ENCODE measurements at places on chromosomes 7 and 10.

- DNase-seq = no peak
Observed at GRCh38 chr10:31972519-31973041, 43.9 kb upstream of the ARHGAP12 start.

DNA sequence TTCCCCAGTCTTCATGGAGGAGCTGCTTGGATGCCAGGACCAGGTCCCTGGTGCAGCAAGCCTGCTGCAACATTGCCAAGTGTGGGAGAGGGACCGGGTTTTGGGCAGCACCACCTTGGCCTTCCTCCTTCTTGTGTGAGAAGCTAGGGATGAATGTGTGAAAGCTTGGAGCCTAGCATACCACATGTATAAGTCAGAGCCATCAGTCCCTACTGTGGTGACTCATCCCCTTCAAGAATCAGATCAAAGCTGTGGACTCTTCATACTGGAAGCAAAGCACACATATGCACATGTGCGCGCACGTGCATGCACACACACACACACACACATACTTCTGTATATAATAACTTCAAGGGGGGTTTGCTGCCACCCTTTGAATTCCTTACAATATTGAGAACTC, 527.8 kb downstream of the LRMDA start:
- no peak for DNase-seq

- DNase-seq = no peak
Observed at GRCh38 chr7:117251687-117252086, 71.2 kb downstream of the WNT2 start.

DNA sequence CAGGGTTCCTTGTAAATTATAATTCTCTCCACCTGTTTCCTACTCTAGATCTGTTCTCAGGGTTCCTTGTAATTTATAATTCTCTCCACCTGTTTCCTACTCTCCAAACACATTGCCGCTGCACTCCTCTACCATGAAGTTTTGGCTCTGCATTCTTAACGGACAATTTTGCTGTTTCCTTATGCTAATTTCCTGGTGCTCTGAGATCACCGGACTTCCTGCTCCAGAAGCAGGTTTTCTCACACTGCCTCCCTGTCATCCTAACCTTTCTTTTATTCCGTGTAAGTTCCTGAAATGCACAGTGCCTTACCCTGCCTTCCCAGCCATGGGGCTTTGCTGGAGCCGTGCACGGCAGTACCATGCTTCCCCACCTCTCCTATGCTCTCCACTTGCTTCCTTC, 256.8 kb downstream of the PLXNA4 start:
- no peak for DNase-seq

DNA sequence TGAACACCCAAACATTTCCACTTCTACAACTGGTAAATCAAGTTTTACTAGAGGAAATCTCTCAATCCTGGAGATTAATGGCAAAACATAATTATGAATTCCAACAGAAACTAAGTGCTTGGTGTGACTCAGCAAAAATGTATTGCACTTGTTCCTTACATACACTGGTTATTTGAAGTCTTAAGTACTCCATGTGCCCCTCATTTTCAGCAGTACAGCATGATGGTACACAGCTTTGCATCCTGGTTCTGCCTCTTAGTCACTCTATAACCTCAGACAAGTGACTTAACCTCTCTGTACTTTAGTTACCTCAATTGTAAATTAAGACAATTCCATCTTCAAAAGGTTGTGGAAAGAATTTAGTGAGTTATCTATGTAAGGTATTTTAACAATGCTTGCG, 12.9 kb downstream of the SLC16A12 start:
- DNase-seq = no peak

- DNase-seq = no peak
Observed at GRCh38 chr10:121595351-121595805, 2.9 kb downstream of the FGFR2 start.

GRCh38 chr7:27826357-27826756, 86.4 kb downstream of the TAX1BP1 start:
- no peak for DNase-seq

DNA sequence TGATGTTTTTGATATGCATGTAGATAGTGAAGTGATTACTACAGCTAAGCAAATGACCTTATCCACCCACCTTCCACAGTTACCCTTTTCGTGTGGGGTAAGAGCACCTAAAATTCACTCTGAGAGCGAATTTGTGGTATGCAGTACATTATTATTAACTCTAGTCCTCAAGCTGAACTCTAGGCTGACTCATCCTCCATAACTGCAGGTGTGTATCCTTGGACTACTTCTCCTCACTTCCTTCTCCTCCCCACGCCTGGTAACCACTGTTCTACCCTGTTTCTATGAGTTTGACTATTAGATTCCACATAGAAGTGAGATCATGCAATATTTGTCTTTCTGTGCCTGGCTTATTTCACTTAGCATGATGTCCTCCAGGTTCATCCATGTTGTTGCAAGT, 484.6 kb downstream of the GATA3 start:
- DNase-seq = no peak

DNA sequence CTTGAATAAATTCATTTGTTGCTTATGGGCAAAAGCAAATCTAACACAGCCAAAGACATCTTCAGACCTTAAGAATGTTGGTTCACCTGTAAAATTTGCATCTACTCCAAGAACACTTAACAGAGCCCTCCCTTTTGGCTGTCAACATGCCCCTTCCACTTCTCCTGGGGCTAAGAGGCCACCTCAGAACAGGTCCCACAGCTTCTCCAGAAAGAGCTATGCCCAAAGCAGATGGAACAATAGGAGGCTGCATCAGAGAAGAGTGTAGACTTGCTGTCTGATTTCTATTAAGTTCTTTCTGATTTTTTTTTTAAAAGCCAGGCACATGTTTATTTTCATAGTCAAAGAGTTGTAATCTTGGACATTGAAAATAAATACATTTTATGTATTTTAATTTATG, 26.1 kb upstream of the TRIL start:
- no peak for DNase-seq

DNA sequence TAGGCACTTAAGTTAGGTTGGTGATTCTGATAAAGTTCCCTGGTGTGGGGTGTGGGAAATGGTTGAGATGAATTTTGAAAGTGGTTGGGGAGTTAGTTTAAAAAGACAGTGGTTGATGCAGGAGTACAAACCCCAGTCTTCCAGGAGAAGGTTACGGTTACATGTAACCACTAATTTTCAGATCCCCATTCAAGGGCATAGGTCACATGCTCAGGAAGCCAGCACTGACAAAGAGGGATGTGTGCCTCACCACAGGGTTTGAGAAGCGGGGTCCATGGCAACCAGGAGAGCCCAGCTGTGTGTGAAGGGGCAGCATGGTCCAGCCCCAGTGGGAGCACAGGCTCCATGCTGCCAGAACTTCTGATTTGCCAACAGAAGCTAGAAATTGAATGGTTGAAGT, 144.2 kb downstream of the MDFIC start:
- no peak for DNase-seq

DNA sequence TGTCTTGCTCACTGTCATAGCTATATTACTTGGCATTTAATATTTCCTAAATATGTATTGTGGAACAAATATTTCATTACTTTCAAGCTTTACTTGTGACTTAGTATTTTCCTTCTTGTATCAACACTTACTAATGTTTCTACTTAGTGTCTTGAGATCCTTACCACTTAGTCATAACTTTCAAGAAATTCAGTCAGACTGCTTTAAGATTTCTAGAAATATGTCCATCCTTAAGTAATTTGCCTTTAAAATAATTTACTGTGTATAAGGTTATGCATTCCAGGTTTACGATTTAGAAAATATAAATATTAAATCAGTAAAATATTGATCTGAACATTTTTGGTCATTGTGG, 87.3 kb upstream of the CSTF2T start:
- no peak for DNase-seq

DNA sequence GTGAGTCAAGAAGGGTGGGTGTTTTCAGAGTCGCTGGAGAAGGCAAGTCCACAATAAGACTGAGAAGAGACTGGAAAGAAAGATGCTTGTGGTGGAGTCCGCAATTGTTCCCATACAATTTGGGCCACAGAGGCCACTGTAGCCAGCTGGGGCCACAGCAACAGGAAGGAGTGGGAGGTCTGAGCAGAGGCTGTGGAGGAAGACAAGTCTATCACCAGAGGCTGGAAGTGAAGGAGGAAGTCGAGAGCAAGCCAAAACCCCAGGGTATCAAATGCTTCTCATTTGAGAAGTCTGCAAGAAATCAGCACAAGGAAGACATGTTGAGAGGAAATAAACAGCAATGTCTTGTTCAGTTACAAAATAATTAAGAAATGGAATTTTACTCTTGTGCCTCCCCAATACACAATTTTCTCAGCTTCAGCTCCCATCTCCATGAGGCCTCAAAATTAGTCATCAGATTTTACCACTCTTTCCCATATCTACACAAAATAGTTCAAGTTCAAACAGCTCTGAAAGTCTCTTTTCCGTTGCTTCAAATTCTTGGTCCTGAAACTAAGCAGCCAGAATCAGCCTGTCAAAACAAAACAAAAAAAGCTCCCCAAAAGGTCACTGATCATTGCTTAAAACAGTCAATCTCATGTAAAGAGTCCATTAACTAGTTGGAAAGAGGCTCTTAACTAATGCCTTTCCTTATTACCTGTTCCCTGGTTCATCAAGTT, 31.6 kb downstream of the SLC16A12 start:
- DNase-seq = no peak

DNA sequence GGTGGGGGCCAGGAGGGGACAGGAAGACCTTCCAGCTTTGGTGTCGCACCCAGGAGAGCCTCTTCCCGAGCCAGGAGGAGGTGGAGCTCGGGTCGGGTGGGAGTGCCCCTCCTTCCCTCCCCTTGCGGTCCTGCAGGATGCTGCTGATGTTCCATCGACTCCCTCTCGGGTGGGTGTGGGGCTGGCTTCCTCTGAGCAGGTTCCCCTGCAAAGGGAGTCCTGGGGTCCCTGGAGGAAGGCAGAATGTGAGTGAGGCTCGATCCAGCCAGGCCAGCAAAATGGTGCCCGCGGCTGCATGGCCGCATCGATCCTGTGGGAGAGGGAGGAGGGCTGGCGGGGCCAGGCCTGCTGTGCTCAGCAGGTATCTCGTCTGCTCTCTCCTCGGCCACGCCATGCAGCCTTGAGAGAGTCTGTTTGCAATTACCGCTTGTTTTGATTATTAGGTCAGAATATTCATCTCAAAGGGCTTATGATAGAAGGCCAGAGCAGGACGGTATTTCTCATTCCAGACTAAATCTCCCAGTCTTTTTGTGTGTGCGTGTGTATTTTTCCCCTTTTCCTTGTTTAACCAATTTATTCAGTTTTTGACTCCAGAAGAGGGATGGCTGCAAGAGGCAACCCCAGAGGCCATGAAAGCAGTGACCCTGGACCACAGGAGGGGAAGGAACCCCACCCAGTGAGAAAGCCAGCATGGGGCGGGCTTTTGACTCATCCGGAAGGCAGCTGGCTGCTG, 137.3 kb upstream of the ZMIZ1 start:
- DNase-seq = peak; percentile 85

DNA sequence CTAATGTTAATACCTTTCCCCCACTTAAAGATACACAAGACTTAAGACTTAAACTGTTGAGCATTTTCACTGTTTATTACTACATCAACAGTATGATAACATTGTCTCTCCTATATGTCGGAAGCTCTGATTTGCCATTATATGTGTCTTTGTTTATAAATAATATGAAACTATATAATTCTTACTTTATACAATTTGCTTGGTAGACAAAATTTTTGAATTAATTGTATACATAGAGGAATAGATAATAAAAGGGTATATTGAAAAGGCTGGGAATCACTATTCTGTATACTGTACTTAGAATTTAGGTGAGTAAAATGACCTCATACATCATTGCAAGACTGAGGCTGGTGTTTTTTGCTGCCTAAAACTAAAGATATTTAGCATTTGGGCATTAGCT, 82.1 kb upstream of the HDAC9 start:
- DNase-seq = no peak

DNA sequence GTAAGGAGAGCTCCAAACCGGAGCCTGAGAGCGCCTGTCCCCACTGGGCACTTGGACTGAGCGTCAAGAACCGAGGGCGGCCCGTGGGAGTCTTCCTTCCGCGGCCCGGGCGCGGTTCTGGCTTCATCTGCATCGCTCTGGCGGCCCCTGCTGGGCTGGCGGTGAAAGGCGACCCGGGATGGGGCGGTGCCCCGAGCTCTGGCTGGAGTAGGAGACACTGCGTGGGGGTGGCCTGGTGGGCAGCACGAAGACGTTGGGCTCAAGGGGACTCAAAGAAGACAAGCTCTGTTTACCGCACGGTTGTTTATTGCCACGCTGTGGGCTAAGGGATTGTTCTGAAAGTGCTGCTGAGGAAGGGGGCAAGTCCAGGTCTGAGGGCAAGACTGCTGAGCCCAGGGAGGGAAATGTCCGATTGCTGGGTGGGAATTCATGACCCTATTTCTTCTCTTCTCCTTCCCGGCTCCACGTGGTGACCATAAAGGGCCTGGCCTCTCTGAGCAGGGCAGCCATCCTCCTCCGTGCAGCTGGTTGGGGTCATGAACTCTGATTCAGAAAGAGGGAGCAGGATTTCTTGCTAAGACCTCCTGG, 29.8 kb downstream of the PLAU start:
- peak; percentile 97 for DNase-seq

- DNase-seq = no peak
Observed at GRCh38 chr7:7799138-7799537, 80.7 kb upstream of the RPA3 start.

GRCh38 chr10:88065383-88066049, 202.1 kb downstream of the PTEN start:
- DNase-seq = no peak

- no peak for DNase-seq
Observed at GRCh38 chr10:25815999-25816768, 117.8 kb upstream of the MYO3A start.

GRCh38 chr10:16828114-16828568, 10.9 kb upstream of the RSU1 start:
- DNase-seq = peak; percentile 66

- DNase-seq = no peak
Observed at GRCh38 chr7:128735436-128735835, 3.7 kb upstream of the CALU start.

- DNase-seq = no peak
Observed at GRCh38 chr10:116720241-116720643, 22.1 kb downstream of the HSPA12A start.

- DNase-seq = no peak
Observed at GRCh38 chr7:148773334-148773733, 74.6 kb downstream of the CUL1 start.

DNA sequence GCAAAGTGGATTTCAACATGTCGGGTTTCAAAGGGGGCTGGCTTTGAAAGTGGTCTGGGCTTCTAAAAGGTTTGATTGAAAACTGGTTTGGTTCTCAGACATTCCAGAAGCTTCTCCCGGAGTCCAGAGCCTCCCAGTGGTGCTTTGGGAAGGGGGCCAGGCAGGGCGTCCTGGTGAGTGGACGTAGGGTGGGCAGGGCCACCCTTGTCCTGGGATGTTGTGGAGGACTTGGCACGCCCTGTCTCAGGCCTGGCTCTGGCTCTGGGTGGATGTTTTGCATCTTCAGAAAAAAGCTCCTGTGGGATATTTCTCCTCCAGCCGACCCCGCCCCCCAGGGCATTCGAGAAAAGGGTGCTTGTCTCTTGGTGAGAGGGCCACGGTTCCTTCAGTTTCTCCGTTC, 31.2 kb downstream of the GRIFIN start:
- DNase-seq = no peak

- DNase-seq = no peak
Observed at GRCh38 chr7:45192621-45193041, 35.0 kb downstream of the RAMP3 start.

- DNase-seq = no peak
Observed at GRCh38 chr7:158602905-158603772, 15.5 kb upstream of the PTPRN2 start.

All from aorta (tissue), 5 donors.